HepG2 (cell line): ENCODE measurements at places on chromosomes 3 and 15. TPM values are rescaled to one million over a fixed set of nuclear protein-coding genes. Genes with fewer than 3 reads are reported as not detected.

KLHL40 gene
- not detected in 2 replicates for total RNA-seq

CAND2 gene
- not detected in 2 replicates for total RNA-seq

TOMM70 gene
- total RNA-seq, result 77.2 and 95.2 TPM in 2 replicates

MKRN2 gene
- total RNA-seq, result 25.5 and 32.8 TPM in 2 replicates

EPHA3 gene
- total RNA-seq, result not detected in 2 replicates

SNRPN gene
- 208 and 212 TPM in 2 replicates for total RNA-seq

UBAP1L gene
- 0.13 and 0.86 TPM in 2 replicates for total RNA-seq

CIAO2A gene
- 100 and 114 TPM in 2 replicates for total RNA-seq

DNA sequence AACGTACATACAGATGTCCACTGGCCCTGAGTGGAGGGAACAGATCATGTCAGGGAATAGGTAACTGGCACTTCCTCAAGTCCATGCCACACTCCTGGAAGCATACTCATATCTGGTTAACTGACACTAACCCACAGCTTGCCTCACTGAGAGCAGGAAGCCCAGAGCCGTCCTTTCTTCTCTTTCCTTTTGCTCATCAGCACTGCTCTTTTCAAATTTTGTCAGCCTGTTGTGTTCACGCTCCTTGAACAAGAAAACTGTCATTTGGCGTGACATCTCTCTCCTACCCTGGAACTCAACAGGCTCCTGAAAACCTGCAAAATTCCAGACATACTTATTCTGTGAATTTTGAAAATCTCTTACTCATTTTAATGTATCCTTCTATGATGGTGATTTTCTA is 360.2 kb downstream of the MAGI1 start:
- no peak overlapping the region for H3K27ac ChIP-seq
- H3K4me1 ChIP-seq, result peaks cover 19% of the 10 kb centered on the region
- no peak overlapping the region for H3K4me3 ChIP-seq
- no peak for DNase-seq
- H3K36me3 ChIP-seq, result no peaks in the 10 kb centered on the region

GRCh38 chr3:148379763-148380382 is 317.8 kb upstream of the AGTR1 start:
- H3K36me3 ChIP-seq, result no peaks in the 10 kb centered on the region
- H3K4me1 ChIP-seq, result no peaks in the 10 kb centered on the region
- no peaks in the 10 kb centered on the region for H3K27me3 ChIP-seq
- peak; percentile 71 for DNase-seq
- no peak overlapping the region for H3K27ac ChIP-seq

DNA sequence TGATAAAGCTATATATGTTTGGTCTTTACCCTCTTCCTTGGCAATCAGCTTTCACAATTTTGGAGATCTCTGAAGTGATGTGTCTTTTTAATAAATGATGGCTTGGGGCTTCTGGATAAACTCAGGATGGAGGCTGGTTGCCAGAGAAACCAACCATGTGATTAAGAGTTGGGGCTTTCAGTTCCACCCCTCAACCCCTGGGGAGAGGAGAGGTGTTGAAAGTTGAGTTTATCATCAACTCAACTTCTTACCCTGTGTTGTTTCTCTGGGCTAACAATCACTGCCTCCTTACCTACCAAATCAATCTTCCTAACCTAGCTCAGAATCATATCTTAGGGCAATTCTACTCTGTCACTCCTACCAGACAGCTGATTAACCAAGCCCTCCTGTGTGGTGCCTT is 735.8 kb downstream of the ZPLD1 start:
- H3K4me1 ChIP-seq, result no peaks in the 10 kb centered on the region
- H3K36me3 ChIP-seq, result no peaks in the 10 kb centered on the region
- no peak overlapping the region for H3K4me3 ChIP-seq

- H3K27ac ChIP-seq, result no peak overlapping the region
- no peaks in the 10 kb centered on the region for H3K36me3 ChIP-seq
- no peak overlapping the region for H3K4me3 ChIP-seq
- no peaks in the 10 kb centered on the region for H3K27me3 ChIP-seq
Observed at GRCh38 chr15:95715116-95715903, 615.2 kb upstream of the NR2F2 start.

- H3K4me3 ChIP-seq, result no peak overlapping the region
- no peak for DNase-seq
- peaks cover 42% of the 10 kb centered on the region for H3K4me1 ChIP-seq
- H3K27ac ChIP-seq, result no peak overlapping the region
- H3K36me3 ChIP-seq, result 0 out of 2 replicates have a peak, but pooled peaks cover 1% of the 10 kb centered on the region
Observed at GRCh38 chr3:51544011-51544775, 5.7 kb downstream of the RAD54L2 start.

- H3K27me3 ChIP-seq, result no peaks in the 10 kb centered on the region
- H3K36me3 ChIP-seq, result no peaks in the 10 kb centered on the region
- DNase-seq, result no peak
- H3K4me1 ChIP-seq, result no peaks in the 10 kb centered on the region; the same call in 1 of the 2 replicates
- H3K4me3 ChIP-seq, result no peak overlapping the region
Observed at GRCh38 chr3:53590606-53591005, 96.2 kb downstream of the CACNA1D start.

GRCh38 chr3:154720921-154721320 is 290.9 kb upstream of the GPR149 start:
- H3K4me1 ChIP-seq, result no peaks in the 10 kb centered on the region
- no peak overlapping the region for H3K4me3 ChIP-seq
- no peaks in the 10 kb centered on the region for H3K27me3 ChIP-seq
- H3K36me3 ChIP-seq, result no peaks in the 10 kb centered on the region
- DNase-seq, result no peak

GRCh38 chr3:90011596-90011995 is 904.2 kb downstream of the EPHA3 start:
- peaks cover 8% of the 10 kb centered on the region for H3K4me1 ChIP-seq
- no peak for DNase-seq
- peak overlapping the region; percentile 19 for H3K27ac ChIP-seq
- no peaks in the 10 kb centered on the region for H3K36me3 ChIP-seq

DNA sequence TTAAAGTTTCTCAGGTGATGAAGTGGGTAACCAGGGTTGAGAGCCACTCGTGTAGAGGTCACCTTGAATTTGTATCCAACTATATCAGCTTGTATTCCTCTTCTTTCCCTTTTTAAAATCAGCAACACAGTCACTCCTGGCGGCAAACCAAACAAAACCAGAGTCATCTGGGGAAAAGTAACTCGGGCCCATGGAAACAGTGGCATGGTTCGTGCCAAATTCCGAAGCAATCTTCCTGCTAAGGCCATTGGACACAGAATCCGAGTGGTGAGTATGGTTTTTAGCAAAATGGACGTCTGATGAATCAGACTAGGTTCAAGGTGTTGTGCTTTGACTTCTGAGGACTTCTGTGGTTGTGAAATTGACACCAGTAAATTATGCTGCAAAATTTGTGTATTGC is 3.9 kb downstream of the RPL35A start:
- peaks cover 13% of the 10 kb centered on the region for H3K36me3 ChIP-seq
- H3K4me1 ChIP-seq, result peaks cover 69% of the 10 kb centered on the region
- H3K4me3 ChIP-seq, result no peak overlapping the region
- no peaks in the 10 kb centered on the region; the same call in 2 of the 3 replicates for H3K27me3 ChIP-seq
- no peak for DNase-seq

DNA sequence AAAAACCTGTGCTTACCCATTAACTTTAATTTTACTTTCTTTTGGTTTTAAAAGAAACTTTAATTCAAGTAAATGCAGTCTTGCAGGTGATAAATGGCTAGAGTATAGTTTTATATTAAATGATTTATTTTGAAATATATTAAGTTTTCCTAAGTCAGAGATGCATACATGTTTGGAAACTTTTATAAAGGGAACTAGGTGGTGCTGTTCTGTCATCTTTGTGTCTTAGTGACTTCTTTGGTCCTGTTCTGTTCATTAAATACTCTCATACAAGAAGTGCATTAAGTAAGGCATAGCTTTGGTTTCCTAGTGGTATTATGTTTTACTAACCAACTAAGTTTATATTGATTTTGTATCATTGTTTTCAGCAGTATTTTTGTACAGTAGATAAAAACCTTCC is 15.6 kb downstream of the CADM2 start:
- no peaks in the 10 kb centered on the region for H3K36me3 ChIP-seq
- no peaks in the 10 kb centered on the region for H3K4me1 ChIP-seq
- no peaks in the 10 kb centered on the region; the same call in 1 of the 2 replicates for H3K27me3 ChIP-seq
- no peak overlapping the region for H3K4me3 ChIP-seq

DNA sequence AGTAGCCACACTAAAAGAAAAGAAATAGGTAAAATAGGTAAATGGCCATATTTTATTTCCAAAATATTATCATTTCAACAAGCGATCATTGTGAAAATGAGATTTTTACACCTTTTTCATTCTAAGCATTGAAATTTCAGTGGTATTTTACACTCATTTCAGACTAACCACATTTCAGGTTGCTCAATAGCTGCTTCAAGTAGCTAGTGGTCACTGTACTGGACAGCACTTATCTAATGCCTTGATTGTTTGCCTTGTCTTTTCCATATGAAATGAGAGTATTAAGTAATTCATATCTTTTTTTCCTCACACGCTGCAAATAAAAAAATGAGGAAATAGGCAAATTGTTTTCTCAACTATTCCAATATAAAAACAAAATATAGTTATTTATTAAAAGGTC is 332.8 kb downstream of the NLGN1 start:
- no peaks in the 10 kb centered on the region for H3K4me1 ChIP-seq
- DNase-seq, result no peak
- no peaks in the 10 kb centered on the region for H3K36me3 ChIP-seq

DNA sequence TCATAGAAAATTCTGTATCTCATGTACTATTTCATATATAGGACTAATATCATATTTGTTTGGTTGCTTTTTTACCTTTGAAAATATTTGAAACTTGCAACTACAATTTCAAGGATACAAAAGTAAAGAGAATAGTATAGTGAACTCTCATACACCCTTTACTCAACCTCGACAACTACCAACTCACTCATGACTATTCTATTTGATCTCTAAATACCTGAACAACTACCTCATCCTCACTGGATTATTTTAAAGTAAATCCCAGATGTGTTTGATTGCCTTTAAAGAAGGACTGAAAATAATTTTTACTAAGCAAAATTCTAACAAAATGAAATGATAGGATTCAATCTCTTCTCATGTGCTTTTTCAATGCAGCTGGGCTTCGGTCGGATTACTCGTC is 12.1 kb downstream of the TMPRSS7 start:
- DNase-seq, result no peak
- H3K27ac ChIP-seq, result no peak overlapping the region
- H3K4me3 ChIP-seq, result no peak overlapping the region
- H3K27me3 ChIP-seq, result peaks cover 6% of the 10 kb centered on the region; the same call in 2 of the 3 replicates

DNA sequence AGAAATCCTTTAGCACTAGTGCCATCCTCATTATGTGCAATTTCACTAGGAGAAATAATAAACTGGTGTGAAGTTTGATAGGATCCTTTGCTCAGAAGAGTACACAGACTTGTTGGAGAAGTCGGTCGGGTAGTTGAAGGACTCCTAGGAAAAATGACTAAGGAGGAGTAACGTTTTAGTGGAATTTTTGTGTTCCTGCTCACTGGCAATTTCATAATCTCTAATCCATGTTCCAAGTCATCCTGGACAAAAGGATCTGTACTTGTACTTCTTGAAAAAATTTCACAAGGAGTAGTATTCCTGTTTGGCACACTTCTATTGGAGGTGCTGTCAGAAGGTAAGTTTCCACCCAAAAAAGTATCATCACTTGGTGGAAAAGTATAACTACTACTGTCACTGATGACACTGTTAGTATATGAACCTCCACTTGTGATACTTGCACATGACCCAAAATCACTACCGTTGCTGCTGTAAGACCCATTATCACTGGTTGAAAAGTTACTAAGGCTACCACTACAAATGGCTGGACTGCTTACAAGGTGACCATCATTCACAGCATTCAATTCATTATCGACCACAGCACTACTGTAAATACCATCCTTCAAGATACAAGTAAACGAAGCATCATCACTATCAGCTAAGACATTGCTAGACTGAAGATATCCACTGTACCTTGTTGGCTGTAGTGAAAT is 77.4 kb downstream of the NEDD4 start:
- peaks cover 13% of the 10 kb centered on the region for H3K4me1 ChIP-seq
- DNase-seq, result no peak
- no peak overlapping the region for H3K4me3 ChIP-seq
- no peak overlapping the region for H3K27ac ChIP-seq
- H3K27me3 ChIP-seq, result no peaks in the 10 kb centered on the region

DNA sequence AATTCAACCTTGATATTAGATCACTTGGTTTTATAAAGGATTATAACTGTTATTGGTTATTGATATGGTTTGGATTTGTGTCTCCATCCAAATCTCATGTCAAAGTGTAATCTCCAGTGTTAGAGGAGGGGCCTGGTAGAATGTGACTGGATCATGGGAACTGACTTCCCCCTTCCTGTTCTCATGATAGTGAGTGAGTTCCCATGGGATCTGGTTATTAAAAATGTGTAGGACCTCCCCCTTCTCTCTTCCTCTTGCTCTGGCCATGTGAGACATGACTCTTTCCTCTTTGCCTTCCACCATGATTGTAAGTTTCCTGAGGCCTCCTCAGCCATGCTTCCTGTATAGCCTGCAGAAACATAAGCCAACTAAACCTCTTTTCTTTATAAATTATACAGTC is 136.0 kb upstream of the UBE2E2 start:
- H3K27ac ChIP-seq, result no peak overlapping the region
- H3K27me3 ChIP-seq, result no peaks in the 10 kb centered on the region
- no peaks in the 10 kb centered on the region for H3K4me1 ChIP-seq
- H3K4me3 ChIP-seq, result no peak overlapping the region
- no peak for DNase-seq

DNA sequence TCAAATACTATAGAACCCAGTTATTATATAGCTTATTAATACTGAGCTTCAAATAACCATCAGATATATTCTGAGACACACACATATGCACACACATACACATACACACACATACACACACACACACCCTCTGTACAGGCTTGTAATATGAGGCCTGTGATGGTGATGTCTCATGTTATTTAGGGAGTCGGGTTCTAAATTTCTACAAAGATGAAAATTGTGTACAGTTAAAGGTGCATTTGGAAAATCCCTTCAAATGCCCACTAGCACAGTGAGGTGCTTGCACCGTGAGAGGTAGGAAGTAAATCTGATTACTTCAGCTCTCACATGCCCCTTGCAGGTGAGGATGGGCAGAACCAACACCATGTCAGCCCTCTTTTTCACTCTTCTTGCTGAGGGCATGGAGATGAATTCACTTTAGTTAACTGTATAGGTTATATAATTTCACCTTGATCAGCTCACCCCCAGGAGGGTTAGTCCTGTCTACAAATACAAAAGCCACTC is 294.5 kb upstream of the PROK2 start:
- H3K4me1 ChIP-seq, result peaks cover 11% of the 10 kb centered on the region
- H3K36me3 ChIP-seq, result no peaks in the 10 kb centered on the region
- H3K4me3 ChIP-seq, result no peak overlapping the region
